ENCODE measurements at places on chromosomes 2 and 18.

DNA sequence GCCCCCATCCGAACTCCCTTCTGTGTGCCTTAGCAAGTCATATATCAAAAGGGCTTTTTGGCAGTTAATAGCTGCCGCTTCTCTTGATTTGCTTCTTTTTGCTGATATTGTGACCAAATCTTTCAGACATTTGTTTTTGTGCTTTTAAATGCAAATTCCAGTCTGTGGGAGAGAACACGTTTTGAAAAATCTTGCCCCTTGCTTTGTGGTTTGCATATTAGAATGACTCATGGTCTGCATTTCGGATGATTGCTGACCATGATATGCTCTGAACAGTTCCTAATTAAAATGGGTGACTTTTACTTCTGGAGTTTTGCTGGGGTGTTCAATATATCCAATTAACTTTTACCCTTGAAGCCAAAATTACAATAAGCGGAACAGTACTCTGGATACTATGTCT lies 58.2 kb upstream of the ST6GAL2 start:
- no peak for DNase-seq

- DNase-seq, result no peak
Observed at GRCh38 chr2:25308599-25308998, 33.1 kb downstream of the DNMT3A start.

DNA sequence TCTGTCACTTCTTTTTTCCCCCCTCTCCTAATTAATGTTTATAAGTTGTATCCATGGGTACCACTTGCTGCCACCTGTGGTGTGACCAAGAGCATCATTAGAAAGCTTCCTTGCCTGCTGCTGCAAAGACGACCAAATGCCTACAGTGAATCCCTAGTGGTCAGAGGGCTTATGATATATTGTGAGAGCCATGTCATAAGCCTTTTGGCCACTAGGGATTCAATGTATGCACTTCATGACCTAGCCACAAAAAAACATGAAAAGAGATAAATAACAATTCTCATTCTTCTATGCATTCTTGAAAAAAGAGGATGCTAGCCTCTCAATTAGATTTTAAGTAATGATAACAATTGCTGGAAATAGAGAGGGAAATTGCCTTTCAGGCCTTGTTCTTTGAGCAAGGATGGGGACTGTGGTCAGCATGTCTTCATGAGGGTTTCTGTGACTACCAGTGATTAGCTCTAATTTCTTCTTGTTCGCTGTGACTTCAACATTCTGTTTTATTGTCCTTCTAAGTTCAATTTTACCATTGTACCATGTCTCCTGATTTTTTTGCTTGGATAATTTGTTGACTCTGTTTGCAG lies 435.3 kb downstream of the TGIF1 start:
- no peak for DNase-seq

DNA sequence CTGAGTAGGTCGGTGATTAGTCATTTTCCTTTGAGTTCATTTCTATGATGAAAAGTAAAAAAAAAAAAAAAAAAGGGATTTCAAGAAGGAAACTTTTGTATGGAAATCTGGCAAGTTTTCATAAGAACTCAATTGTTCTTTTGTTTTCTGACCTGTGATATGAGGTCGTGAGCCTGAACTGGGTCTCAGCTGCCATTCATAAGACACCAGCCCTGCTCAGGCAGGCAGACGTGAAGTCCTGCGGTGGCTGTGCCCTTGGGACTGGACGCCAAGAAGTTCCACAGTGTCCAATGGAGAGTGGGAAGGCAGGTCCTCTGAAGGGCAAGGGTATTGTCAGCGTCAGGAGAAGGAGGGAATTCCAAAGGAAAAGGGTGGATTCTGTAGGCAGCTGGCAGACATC lies 183.9 kb downstream of the NCK2 start:
- no peak for DNase-seq

DNA sequence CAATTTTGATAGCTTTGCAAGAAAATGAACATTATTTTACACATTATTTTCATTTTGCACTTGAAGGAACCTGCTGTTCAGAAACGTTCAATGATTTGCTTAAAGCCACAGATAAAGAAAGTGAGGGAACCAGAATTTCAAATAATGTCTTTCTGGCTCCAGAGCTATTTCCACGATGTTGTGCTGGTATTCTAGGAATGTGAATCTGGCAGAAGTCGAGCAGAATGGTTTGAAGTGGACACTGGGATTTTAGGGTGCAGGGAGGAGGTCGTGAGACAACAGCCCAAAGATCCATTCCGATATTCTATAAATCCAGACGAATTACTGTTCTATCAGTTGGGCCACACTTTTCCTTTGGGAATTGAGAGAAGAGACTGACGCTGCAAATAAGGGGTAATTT lies 2.2 kb downstream of the CCDC102B start:
- no peak for DNase-seq

DNA sequence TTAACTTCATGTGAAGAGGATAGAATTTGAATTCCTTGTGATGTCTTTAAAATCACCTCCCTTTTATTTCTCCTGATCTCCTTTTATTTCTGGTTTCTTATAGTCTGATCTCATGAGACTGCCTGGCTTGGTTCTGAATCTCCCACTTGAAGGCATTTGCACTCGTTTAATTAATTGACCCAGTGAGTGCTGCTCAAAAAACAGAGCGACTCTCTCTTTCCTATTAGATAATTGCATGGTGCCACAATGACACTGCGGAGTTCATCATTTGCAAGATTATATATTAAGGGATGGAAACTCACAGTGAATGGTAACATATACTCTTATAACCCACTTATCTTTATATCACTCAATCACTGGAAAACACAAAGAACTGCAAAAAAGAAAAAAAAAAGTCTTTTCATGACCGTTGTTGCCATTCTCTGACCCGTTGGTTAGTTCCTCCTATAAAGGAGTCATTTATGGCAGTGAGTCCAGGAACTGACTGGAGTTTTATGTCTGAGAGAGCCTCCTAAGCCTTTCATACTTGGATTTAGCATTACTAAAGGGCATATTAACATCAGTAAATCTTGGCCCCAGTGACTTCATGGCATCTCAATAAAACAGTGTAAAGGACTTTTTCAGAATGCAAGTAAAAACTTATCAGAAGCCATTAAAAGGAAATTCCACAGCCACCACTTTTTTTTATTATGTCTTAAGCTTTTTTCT lies 103.3 kb upstream of the EPHA4 start:
- DNase-seq, result no peak

- DNase-seq, result no peak
Observed at GRCh38 chr2:82789851-82790205, 1669.3 kb downstream of the SUCLG1 start.

DNA sequence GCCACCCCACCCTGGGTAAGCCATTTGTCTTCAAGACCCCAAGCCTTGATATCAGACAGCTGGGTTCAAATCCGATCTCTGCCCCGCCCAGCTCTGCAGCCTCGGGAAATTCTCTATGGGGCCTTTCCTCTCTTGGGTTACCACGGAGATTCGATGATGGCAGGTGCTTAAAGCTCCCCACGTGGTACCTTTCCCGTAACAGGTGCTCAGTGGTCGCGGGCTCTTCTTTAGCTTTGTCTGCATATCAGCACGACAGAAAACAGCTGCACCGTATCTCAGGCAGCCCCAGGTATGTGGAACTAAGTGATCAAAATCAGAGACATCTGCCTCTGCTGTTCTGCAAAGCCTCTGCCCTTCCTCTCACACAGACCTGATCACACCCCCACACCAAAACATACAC lies 37.4 kb downstream of the TTC32 start:
- no peak for DNase-seq

- no peak for DNase-seq
Observed at GRCh38 chr2:85706063-85706462, 11.9 kb downstream of the GNLY start.

DNA sequence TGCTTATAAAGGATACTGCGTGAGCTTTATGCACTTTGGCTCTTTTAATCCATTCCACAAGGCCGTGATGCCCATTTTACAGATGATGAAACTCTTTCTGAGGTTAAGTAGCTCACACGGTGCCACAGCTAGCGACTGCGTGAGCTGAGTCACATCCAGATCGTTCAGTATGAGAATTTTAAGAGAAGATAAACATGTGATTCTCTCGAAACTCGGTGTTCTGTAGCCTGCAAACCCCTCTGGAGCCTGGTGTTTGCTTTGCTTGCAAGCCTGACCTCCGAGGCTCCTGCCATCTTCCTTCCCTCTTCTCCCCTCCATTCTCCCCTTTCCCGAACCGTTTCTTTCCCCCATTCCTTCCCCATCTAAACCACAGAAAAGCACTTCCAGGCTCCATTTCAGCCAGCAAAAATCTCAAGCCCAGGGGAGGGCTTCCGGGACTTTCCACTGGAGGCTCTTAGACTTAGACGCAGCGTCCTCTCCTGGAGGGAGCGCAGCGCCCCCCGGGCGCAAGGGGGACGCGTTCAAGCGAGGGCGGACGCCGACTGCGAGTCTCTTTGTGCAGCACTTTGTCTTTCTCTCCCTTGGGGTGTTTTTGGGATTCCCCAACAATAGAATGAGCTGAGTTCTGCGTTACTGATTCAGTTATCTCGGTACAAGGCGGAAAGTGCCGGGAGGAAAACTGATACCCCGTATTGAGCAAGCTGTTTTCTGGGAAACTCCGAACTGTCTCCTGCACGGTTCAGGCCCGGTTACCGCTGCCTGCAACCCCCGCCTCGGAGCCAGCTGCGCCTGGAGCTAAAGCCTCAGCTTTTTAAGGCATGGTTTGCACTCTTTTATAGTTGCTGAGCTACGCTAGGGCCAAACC lies 38.0 kb downstream of the CYP1B1 start:
- DNase-seq, result no peak

- no peak for DNase-seq
Observed at GRCh38 chr18:54877076-54877475, 48.8 kb downstream of the RAB27B start.

- no peak for DNase-seq
Observed at GRCh38 chr18:73283032-73283431, 415.2 kb upstream of the NETO1 start.

DNA sequence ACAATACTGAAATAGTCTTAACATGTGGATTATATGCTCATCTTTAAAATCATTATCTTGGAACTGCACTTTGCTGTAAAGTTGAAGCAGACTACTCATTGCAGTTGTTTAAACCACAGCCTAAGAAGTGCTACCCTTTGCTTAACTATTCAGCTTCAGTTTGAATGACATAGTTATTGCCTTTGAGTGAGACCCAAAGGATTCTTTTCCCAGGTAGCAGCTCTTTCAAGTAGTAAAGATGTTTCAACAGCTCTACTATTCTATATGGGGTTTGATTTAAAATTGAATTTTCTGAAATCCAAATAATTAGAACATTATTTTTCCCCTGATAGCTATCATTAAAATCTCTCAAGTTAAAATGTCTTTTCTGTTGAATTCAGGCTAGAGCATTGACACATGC lies 1.1 kb downstream of the SCG2 start:
- no peak for DNase-seq

DNA sequence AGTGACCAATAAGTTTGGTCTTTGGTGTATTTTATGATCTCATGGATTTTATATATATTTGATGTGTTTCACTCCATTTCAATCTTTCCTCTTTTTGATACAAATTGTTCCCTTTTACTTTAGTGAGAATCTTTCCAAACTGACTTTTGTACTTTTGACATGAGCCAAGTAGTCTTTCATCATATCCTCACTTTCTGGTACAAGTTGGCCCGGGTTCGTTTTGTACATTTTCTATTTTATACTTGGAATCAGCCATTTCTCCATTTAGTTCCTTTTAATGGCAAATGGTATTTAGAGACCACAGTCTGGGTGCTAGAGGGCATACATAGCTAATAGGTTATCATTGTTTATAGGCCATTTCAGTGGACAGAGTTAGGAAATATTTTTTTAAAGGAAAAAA lies 147.9 kb upstream of the MYO3B start:
- DNase-seq, result no peak

GRCh38 chr2:11797846-11798245 lies 51.4 kb downstream of the LPIN1 start:
- no peak for DNase-seq

GRCh38 chr2:85236084-85236483 lies 91.7 kb downstream of the TGOLN2 start:
- DNase-seq, result no peak

DNA sequence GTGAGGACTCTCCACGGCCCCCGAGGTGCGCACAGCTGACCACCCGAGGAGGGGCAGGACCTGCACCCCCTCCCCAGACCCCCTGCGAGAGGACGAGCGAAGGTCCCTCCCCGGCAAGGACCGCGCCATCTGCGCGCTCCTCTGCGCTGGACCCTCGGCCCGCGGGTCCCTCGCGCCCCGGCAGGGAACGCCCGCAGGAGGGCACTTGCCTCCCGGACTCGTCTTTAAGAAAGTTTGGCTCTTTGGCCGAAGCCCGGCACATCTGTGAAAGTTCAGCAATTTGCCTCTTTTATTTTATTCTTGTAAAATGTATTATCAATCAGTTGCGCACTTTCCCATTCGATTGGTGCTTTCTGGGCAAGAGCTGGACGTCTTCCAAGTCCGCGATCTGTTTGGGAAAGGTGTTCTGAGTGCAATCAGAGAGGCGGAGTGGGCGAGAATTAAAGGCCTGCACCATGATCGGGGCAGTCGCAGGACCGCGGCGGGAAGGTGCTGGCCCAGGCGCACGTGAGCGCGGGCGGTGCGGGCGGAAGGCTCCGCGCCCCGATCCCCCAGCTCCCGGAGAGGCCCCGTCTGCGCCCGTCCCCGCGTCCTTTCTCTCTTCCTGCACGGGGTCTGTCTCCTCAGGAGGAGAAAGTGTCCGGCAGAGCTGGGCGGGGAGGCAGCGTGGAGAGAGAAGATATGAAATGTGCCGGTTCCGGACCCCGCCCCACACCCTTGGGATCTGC lies 1.6 kb upstream of the ALKAL2 start:
- no peak for DNase-seq

GRCh38 chr2:12978066-12978835 lies 261.5 kb downstream of the TRIB2 start:
- no peak for DNase-seq

GRCh38 chr2:26647981-26648380 lies 6.8 kb upstream of the CIB4 start:
- DNase-seq, result no peak

- no peak for DNase-seq
Observed at GRCh38 chr2:170365686-170366085, 187.7 kb downstream of the MYO3B start.

- no peak for DNase-seq
Observed at GRCh38 chr18:4352746-4353551, 102.2 kb downstream of the DLGAP1 start.

- no peak for DNase-seq
Observed at GRCh38 chr2:215671244-215671643, 235.4 kb upstream of the FN1 start.

DNA sequence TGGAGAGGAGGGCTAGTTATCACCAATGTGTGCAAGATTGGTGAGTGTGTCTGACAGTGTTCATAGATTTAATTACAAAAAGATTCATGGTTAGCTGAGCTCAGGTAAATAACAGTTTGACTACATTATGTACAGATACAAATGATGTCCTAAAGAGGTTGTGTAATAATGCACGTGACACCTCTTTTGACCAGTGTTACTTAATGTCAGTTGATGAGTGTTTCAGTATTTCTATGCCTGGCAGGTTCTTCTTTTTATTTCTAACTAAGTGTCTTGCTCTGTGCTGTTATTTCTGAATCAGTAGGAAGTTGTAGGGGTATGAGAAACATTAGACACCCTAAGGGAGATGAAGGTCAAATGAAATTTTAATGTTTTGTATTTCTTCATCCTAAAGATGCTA lies 7.9 kb upstream of the INHBB start:
- no peak for DNase-seq
